Epithelial cell of proximal tubule (primary cell): ENCODE measurements at places on chromosomes 6 and 20. TPM values are rescaled to one million over a fixed set of nuclear protein-coding genes. Genes with fewer than 3 reads are reported as not detected.

The TPX2 gene
- 126 and 147 TPM in 2 replicates for total RNA-seq

The FOXQ1 gene
- total RNA-seq, result 2.0 and 2.1 TPM in 2 replicates

The TCF21 gene
- total RNA-seq, result 0.23 and 1.0 TPM in 2 replicates

- DNase-seq, result no peak
Measured at GRCh38 chr20:56676001-56676400, 46.9 kb downstream of the TFAP2C start.

GRCh38 chr6:167094436-167094819 lies 28.5 kb upstream of the CCR6 start:
- DNase-seq, result no peak

DNA sequence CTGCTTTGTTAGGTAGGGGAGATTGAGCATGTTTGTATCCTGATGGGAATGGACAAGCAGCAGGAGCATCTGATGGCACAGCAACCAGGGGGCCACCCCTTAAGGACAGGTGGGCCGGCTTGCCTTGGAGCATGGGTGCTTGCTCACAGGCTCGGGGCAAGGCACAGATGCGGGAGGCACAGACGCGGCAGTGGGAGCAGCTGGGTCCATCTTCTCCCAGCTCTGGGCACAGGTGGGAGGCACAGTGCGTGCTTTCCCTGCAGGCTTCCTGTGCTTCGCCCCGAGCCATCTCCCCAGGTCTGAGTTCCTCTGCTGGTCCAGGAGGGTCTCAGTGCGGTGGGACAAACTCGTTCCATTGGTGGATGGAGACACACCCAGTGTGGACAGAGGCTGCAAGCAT lies 73.6 kb upstream of the BHLHE23 start:
- no peak for DNase-seq

DNA sequence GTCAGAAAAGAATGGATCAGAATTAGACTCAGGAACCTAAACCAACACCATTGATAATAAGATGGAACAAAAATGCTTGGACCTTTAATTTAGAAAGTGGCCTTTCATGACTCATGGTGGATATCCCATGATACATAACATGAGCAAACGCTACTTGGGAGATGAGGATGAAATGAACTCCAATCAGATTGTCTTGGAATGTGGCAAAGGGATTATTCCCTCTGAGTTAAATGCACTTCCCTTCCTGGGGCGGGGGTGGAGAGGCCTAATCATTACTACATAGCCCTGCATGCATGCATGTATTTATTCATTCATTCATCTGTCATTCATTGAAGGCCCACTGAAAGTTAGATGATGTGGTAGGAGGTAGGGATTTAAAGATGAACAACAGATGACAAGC lies 174.0 kb downstream of the AIG1 start:
- DNase-seq, result no peak
